ENCODE measurements at places on chromosomes 1 and 21.

GRCh38 chr1:212450331-212450881 is 17.7 kb downstream of the NENF start:
- DNase-seq = peak; percentile 49

DNA sequence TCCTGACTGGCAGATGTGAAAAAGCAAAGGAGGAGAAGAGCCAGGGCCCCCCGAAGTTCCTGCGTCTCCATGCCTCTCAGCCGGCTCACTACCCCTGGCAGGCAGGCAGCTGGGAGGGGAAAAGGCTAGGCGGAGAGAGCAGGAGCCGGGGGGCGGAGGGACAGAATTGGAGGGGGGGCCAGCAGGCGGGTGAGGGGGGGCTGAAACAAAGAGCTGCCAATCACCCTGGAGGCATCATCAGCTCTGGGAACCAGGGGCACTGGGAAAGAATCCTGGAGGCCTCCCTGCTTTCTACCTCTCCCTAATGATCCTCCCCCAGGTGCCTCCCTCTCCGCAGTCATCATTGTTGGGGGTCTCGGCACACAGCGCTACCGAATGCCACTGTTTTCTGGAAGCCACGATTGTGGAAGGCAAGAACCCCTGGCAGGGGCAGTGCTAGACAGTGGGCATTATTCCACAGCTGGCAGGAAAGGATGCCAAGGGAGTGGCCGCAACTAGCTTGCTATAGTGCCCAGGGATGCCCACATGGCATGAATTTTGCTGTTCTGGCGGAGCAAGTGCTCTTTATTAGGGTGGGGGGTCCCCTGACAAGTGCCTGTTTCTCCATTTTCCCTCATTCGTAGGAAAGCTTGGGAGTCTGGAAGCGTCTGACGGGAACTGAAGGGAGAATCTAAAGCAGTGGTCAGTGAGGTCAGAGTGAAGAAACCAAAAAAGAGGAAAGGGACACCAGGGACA is at the start of gene THBS3:
Gene THBS3, minus strand, starts transcription at position 92 of the 735 bp plus-strand sequence. Its CDS starts 21 bp downstream, at position 71.
- no peak for DNase-seq

DNA sequence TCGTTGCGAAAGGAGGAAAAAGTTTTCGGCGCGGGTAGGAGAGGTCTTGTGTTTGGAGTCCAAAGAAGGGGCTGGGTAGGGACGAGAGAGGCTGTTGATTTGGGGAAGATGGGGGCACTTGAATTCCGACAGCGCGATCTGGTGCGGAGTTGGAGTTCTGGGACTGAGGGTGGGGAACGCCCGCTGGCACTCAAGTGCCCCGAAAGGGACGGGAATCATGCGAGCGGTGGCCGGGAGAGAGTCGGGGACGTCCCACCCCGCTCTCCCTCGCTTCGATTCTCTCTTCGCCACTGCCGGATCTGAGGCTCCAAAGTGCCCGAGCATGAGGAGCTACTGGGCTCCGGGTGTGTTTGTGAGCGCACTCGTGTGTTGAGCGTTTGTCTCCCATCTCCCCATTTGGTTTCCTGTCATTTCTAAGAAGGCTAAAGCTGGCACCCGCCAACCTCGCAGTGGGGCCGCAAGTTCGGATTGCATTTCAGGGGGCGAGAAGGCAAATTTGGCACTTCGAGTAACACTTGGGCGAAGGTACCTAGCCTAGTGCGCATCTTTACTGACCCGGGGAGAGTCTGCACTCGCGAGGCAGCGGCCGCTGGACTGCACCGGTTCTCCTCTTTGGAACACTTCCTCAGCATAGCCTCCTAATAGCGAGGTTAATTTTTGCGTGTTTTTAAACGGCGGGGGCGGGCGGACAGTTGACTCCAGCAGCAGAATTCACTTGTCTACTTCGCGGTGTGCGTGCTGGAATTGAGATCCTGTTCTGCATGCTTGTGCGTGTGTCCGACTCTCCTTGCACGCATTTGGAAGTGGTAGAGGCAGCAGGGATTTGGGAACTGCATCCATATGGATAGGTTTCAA is 1.2 kb downstream of the CHRM3 start:
- no peak for DNase-seq

GRCh38 chr1:56321150-56321490 is 258.2 kb downstream of the PLPP3 start:
- no peak for DNase-seq
